ENCODE measurements at places on chromosomes 11 and 22. TPM values are rescaled to one million over a fixed set of nuclear protein-coding genes. Genes with fewer than 3 reads are reported as not detected.

GRCh38 chr11:111456086-111456858 is 55.9 kb downstream of the BTG4 start:
- no peak for DNase-seq

Gene GAL
- not detected for total RNA-seq

GRCh38 chr22:31715147-31715778 is 34.7 kb downstream of the PRR14L start:
- DNase-seq = no peak

Gene OTOG
- not detected for total RNA-seq

- DNase-seq = no peak
Measured at GRCh38 chr11:12591706-12592105, 82.5 kb upstream of the TEAD1 start.

GRCh38 chr22:24407884-24408283 is 19.5 kb upstream of the ADORA2A start:
- no peak for DNase-seq

DNA sequence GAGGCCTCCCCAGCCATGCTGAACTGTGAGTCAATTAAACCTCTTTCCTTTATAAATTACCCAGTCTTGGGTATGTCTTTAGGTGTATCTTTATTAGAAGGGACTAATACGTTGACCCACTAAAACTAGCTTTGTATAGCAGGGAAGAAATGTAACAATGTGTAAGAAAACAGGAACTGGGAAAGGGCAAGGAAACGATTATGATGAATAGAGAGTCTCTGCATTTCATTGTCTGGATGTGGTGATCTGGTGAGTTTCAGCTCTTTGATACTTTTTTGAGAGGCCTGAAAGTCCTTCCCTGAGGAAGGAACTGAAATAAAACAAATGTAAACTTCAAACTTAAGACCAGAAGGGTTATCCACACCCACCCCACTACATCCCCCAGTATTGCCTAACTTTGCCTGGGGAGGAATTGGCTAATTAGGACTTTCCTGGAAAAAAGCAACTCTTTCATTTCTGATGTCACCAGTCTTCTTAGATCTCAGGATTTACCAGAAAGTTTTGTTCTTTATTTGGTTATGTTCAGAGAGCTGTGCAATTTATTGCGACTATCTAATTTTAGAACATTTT is 119.0 kb downstream of the LDLRAD3 start:
- DNase-seq = no peak

Gene UBQLN3
- total RNA-seq = 0.29 TPM

DNA sequence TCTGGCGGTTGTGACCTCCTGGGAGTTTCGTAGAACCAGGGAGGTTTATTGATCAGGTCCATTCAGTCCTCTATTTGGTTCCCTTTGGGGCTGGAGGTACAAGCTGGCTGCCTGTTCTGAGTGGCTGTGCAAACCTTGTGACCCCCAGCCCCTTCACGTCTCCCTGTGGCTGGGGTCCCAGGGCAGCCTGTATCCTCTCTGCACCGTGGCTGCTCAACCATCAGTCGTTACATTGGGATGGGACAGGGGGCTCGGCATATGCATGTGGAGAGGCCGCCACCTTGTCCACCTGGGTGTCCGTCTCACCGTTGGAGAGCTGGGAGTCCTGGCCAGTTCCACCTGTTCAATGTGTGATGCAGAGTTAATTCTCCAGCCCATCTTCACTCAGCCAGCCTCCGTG is 195.7 kb downstream of the TBC1D22A start:
- DNase-seq = no peak

- peak; percentile 60 for DNase-seq
Measured at GRCh38 chr22:50269970-50270665, at the start of gene MAPK11. MAPK11 (minus strand) TSS chr22:50270380; CDS start chr22:50270292, 88 bp downstream.

DNA sequence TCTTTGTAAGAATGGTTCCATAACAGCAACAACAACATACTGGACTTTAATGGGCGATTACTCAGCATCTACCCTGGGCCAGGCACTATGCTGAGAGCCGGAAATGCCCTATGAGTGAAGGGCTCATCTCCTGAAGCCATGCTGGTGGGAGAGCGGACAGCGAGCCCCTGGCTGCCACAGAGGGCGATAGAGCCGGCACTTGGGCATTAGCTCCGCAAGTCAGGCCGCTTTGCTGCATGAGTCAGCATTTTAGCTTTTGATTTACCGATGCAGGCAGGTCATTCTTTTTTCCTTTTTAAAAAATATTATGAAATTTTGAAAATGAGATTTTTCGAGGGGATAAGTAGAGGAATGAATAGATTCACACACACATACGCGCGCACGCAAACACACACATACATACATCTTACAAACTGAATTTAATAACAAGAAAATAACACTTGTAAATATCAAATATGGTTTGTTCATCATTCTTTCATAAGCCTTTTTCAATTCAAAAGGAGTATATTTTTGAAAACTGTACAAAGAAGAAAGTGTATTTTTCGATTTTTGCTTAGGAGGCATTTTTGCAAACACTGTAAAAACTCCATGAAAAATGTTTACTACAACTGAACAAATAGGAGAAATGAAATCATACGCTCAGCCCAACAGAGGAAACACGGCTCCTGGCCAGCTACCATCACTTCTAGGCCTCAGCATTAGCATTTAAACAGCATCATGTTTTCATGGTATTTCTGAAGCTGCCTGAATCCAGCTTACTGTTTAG is 667.3 kb downstream of the OPCML start:
- DNase-seq = no peak

DNA sequence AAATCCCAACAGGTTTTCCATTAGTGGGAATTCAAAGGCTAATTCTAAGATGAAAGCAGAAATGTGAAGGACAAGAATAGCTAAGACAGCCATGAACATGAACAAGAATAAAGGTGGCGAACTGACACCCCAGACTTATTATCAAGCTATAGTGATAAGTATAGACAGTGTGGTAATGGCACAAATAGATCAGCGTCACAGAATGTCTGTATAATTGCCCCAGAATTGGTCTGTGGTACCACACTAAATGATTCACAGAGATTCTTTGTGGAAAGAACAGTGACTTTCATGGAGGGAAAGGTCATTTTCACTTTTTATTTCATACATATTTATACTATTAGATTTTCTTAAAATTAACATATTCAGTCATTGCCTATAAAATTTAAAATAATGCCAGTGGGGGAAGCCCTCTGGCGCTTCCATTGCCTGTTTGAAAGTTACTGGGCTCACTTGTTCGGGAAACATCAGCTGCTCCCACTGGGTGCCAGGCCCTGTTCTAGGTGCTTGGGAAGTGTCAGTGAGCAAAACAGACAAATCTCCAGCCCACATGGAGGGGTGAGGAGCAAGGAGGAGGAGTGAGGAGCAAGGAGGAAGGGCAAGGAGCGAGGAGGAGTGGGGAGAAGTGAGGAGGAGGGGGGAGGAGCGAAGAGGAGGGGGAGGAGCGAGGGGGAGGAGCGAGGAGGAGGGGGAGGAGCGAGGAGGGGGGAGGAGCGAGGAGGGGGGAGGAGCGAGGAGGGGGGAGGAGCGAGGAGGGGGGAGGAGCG is 11.3 kb upstream of the NLRP6 start:
- no peak for DNase-seq

- no peak for DNase-seq
Measured at GRCh38 chr11:29751618-29752017, 265.2 kb downstream of the KCNA4 start.

DNA sequence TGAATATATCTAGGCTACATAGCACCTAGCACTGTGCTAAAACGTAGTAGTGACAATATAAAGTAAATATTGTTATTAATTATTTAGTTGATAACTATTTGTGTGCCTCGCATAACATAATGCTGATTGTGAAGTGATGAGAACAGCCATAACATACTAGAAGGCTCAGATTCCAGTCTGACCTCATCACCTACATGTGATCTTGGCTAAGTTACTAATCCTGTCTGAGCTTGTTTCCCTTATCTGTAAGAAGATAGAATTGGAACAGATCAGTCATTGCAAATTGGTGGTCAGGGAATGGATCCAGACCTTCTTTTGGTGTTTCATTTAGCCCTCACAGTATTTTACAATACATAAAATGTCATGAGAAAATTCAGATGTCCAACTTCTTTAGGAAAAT is 103.4 kb upstream of the SEZ6L start:
- DNase-seq = no peak

Gene GTF2H1
- 60.3 TPM for total RNA-seq

Gene OR52A1
- total RNA-seq = not detected

- no peak for DNase-seq
Measured at GRCh38 chr22:45166932-45167331, 3.2 kb downstream of the NUP50 start.
